ENCODE measurements at places on chromosomes 16 and 17. TPM values are rescaled to one million over a fixed set of nuclear protein-coding genes. Genes with fewer than 3 reads are reported as not detected.

The ZP2 gene
- total RNA-seq = not detected

The GAST gene
- not detected for total RNA-seq

The CORO1A gene
- 19.2 TPM for total RNA-seq

The CCL17 gene
- not detected for total RNA-seq

The C17orf78 gene
- total RNA-seq = not detected

The C16orf92 gene
- not detected for total RNA-seq

The HOXB8 gene
- 0.98 TPM for total RNA-seq

The LPCAT2 gene
- 2.5 TPM for total RNA-seq

The TCF25 gene
- total RNA-seq = 114 TPM

The MPP3 gene
- 38.6 TPM for total RNA-seq

The KRT12 gene
- total RNA-seq = not detected

The QPRT gene
- total RNA-seq = 2.5 TPM

The ATP2C2 gene
- total RNA-seq = 6.9 TPM

The TMEM107 gene
- total RNA-seq = 11.6 TPM

The KCNG4 gene
- not detected for total RNA-seq

The C16orf89 gene
- 7.9 TPM for total RNA-seq

The CES5A gene
- total RNA-seq = not detected

The PLXDC1 gene
- 7.9 TPM for total RNA-seq

The CNTD1 gene
- 1.5 TPM for total RNA-seq

The CCDC47 gene
- total RNA-seq = 46.2 TPM

The ZG16 gene
- not detected for total RNA-seq

The ARHGAP23 gene
- total RNA-seq = 82.4 TPM

The PRAC2 gene
- not detected for total RNA-seq

The ABAT gene
- total RNA-seq = 78.9 TPM

The GRIN2A gene
- total RNA-seq = 11.8 TPM

The MYH8 gene
- not detected for total RNA-seq

The PAGR1 gene
- 9.8 TPM for total RNA-seq

The DNAAF1 gene
- total RNA-seq = 0.25 TPM

The AURKB gene
- total RNA-seq = 1.5 TPM

The CNTNAP1 gene
- 6.6 TPM for total RNA-seq

The CCL15 gene
- not detected for total RNA-seq

The NUDT7 gene
- 1.7 TPM for total RNA-seq

The C1QTNF8 gene
- under 0.01 TPM for total RNA-seq

The ARSG gene
- total RNA-seq = 3.2 TPM

The PROCA1 gene
- total RNA-seq = 3.4 TPM

The RNU2-1 gene
- total RNA-seq = not detected

The SHISA6 gene
- 5.4 TPM for total RNA-seq

The SDR42E1 gene
- under 0.01 TPM for total RNA-seq

The TENT4B gene
- total RNA-seq = 19.2 TPM

The ALDH3A1 gene
- total RNA-seq = 0.49 TPM

The CACNG1 gene
- 0.25 TPM for total RNA-seq

The HELZ gene
- total RNA-seq = 60.2 TPM

The NOB1 gene
- total RNA-seq = 10.3 TPM

The KLHL10 gene
- total RNA-seq = 0.25 TPM

The DNAH17 gene
- under 0.01 TPM for total RNA-seq

The MPV17L gene
- 8.1 TPM for total RNA-seq

The KRTAP17-1 gene
- not detected for total RNA-seq

The ZNRF1 gene
- total RNA-seq = 24.3 TPM

The DRC3 gene
- total RNA-seq = 1.2 TPM

The TBX2 gene
- 0.49 TPM for total RNA-seq

The NOL3 gene
- 4.2 TPM for total RNA-seq

The TRPV3 gene
- total RNA-seq = 0.74 TPM

The CEP112 gene
- 7.4 TPM for total RNA-seq

The ADAP2 gene
- 3.4 TPM for total RNA-seq

The DYNLRB2 gene
- total RNA-seq = 1.7 TPM

The ABI3 gene
- total RNA-seq = 0.25 TPM

The ANKRD13B gene
- total RNA-seq = 23.1 TPM

The HSD11B2 gene
- not detected for total RNA-seq

The NPTX1 gene
- total RNA-seq = 6.6 TPM
